ENCODE measurements at places on chromosomes 7 and 10.

DNA sequence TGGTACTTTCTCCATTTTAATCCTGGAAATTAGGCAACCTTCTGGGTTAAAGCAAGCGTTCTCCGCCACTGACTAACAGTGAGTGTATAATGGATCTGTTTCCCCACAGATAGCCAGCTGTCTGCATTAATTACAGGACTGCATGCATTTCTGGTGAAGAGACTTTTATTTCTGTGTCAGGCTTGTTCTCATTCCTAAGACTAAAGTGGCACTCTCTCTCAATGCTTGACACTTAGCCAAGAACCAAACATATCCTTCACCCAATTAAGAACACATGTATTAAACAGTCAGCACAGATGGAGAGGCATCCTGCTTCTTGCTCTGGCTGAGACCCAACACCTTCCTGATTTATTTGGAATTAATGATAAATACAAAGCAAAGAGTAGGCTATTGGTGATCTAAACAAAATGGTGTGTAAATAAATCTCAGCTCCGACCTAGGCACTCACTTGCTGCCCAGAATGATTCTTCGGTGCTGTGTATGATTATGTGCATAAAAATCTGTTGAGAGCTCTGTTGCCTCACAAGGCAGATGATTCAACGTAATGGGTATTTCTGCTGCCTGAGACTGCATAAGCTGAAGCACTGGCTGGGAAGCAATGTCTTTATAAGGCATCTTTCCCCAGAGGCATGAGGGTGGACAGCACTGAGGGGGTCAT lies 16.8 kb downstream of the CALU start:
- no peak for DNase-seq

- no peak for DNase-seq
These were observed 11.3 kb upstream of the STMP1 start for GRCh38 chr7:135650831-135651573.

GRCh38 chr10:102106998-102107397 lies 13.2 kb downstream of the LDB1 start:
- DNase-seq: no peak

- DNase-seq: no peak
These were observed 43.3 kb downstream of the C10orf120 start for GRCh38 chr10:122656308-122656705.

DNA sequence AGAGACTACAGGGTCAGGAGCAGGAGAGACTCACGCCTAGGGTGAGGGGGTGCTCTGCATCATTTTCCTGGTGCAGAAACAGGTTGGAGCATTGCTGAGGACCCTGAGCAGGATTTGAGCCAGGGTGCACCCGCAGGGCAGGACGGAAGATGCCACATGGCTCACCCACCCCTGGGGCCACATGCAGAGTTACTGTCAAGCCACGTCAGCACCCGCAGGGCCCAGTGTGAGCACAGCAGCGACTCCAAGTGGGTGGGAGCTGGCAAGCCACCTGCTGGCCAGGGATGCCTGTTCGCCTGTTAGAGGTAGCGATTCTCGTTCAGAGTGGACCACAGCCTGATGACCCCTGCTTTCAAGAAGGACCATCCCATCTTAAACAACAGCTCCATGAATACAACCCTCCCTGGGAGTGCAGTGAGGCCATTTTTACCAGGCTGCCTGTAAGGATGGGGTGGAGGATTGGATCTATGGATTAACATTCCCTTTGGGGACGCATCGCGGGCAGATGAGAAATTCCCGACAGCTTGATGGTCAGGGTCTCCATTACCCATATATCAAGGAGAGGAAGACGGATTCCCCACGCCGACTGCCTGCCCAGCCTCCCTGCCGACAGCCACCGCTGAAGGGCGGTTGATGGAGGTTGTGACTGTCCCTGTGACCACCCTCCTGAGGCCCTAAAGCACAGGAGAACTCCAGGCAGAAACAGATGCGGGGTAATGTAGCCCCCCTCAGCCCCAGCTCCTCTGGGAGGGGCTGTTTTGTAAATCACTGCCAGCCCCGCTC lies 101.1 kb upstream of the RET start:
- no peak for DNase-seq

- DNase-seq: no peak
These were observed 355.1 kb upstream of the MGMT start for GRCh38 chr10:129111922-129112321.

- no peak for DNase-seq
These were observed at the start of the genes ACTR3C and LRRC61 for GRCh38 chr7:150322833-150323681. Gene ACTR3C (minus strand): TSS chr7:150323545. CDS start chr7:150295296, 28,249 bp downstream. Gene LRRC61 (plus strand): TSS chr7:150323355. CDS start chr7:150336862, 13,507 bp downstream.

DNA sequence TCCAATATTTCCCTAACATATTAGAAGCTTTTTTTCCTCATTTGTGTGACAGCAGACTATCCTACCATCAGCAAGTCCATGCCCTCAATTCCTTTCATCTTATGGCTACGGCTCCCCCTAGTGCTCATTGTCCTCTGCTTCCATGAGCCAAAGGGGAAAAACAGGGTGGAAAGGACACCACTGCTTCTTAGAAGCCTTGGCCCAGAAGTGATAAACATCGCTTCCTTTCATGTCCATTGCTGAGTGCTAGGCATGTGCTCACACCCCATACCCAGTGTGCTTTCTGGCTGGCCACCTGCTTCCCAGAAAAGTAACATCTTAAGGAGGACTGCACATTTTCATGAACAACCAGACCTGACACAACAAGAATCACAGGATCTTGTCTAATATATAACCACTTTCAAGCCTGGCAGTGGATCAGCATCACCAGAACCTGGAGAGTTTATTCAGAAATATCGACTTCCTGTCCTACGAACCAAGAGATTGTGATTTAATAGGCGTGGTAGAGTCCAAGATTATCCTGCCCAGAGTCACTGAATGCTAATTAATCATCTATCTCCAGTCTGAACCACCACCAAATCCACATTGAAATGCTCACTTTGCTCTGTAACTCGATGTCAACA lies 650.5 kb upstream of the SORCS1 start:
- DNase-seq: no peak

GRCh38 chr10:31030800-31031199 lies 865 bp downstream of the ZNF438 start:
- no peak for DNase-seq

DNA sequence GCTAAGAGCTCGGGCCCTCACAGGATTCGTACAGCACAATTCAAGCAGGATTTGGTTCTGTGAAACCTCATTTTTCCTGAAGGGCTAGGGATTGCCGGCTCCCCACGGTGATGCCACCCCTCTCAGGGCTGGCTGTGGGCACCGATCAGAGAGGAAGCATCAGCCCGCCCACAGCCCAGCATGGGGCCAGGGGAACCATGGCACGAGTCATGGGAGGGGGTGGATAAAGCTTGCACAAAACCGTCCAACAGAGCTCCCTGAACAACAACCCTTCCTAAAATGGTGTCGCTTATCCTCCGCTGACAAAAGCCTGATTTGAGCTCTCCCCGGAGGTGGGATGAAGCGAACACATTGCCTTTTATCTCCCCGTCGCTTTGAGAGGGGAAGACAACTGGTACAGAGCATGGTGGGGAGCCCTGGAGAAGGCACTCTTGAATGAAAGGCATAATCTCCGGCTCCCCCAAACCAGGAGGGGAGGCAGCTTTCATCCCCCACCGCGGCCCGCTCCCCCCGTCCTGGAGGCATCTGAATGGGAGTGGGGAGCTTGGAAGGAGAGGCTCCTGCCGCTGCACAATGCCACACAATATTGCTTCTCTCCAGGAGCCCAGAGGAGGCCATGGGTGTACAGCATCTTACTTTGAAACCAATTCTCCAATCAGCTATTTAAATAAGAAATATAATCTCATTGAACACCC lies 144.0 kb downstream of the RPS24 start:
- no peak for DNase-seq

GRCh38 chr10:86654411-86655172 lies at the start of gene OPN4:
Gene OPN4 (plus strand): TSS chr10:86654547. CDS start chr10:86654784, 237 bp downstream.
- no peak for DNase-seq

DNA sequence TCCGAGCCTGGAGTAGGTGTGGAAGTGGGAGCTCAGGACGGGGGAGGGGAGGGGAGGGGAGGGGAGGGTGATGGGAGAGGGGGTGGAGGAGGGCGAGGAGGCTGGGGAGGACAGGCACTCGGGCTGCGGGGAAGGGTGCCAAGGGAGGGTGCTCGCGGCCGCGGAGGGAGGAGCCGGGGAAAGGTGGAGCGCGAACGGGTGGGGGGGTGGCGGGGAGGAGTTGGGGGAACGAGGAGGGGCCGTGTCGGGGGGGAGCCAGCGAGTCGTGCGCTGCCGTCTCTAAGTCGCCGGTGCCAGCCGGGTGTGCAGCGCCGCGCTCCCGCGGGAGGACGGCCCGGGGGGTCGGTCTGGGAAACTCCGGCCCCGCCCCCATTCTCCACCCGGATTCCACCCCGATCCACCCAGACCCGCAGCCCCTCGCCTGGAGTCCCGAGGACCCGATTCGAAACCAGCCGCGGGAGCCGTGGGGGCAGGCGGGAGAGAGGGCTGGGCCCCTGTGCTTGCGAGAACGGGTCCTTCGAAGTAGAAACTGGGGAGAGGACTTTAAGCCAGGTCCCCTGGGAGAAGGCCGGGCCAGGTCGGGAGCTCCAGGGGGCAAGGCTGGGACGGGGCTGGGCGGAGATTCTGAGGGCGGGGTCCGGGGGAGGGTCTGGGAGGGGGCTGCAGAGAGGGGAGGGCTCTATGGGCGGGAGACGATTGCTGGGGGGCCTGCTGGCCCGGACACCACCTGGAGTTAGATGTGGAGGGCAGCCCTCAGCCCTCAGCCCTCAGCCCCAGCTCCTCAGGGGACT lies at the start of gene ZNF467:
TSS of gene ZNF467 (minus strand) at position 143 of the 791 bp plus-strand sequence. CDS start 2,556 bp downstream, outside the sequence.
- no peak for DNase-seq

DNA sequence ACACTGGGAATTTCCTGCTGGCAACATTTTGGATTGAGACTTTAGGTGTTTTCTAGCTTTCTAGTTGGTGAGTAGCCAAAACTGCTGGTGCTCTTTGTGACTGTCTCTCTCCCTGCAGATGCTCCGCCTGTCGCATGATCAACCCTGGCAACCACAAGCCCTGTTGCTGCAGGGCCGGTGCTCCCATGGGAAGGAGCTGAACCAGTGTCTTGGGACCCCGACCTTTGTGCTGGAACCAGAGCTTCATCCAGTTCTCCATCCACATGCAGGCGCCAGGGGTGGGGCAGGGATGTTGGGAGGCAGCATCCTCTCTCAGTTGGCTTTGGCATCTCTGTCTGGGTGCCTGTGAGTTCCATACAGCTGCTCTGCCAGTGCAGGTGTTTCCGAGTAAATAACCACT lies 306.2 kb upstream of the MKI67 start:
- DNase-seq: no peak

DNA sequence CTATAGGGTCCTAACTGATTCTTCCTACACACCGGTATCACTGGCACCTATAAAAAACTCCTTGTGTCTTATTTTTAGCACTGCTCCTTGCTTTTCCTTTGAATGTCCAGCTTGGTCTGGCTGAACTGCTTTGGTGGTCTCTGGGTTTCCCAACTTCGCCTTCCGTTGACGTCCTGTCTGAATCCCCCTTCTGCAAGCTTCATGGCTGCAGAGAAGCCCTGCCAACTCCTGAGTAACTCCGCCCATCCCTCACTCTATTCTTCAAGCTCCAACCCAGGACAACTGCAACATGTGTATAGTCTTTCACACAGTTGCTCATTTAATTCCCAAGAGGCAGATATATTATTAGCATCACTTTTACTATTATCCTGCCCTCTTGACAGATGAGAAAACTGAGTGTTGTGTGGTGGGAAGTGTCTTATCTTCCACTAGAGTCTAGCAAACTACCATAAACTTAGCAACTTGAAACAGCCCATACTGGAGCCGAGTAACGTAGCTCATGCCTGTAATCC lies 40.9 kb downstream of the MTURN start:
- no peak for DNase-seq

GRCh38 chr7:66140924-66141323 lies 26.3 kb downstream of the CRCP start:
- no peak for DNase-seq

DNA sequence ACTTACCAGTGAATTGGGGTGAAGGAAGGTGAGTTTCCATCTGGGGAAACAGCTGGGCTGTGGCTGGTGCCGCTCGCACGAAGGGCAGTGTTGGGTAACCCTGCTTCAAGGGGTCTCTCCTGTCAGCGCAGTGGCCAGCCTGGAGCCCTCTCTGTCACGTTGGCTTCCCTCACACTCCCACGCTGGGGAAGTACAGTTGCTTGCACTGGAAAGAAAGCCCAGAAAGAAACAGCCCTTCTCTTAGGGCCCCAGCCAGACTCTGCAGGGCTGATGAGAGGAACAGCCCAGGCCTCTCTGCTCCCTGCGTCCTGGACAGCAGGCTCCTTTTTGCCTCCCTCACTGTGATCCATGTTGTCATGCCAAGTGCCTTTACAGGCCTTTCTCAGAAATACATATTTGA lies 40.3 kb upstream of the TRIM8 start:
- no peak for DNase-seq

GRCh38 chr7:42833411-42833810 lies 78.5 kb downstream of the C7orf25 start:
- no peak for DNase-seq

DNA sequence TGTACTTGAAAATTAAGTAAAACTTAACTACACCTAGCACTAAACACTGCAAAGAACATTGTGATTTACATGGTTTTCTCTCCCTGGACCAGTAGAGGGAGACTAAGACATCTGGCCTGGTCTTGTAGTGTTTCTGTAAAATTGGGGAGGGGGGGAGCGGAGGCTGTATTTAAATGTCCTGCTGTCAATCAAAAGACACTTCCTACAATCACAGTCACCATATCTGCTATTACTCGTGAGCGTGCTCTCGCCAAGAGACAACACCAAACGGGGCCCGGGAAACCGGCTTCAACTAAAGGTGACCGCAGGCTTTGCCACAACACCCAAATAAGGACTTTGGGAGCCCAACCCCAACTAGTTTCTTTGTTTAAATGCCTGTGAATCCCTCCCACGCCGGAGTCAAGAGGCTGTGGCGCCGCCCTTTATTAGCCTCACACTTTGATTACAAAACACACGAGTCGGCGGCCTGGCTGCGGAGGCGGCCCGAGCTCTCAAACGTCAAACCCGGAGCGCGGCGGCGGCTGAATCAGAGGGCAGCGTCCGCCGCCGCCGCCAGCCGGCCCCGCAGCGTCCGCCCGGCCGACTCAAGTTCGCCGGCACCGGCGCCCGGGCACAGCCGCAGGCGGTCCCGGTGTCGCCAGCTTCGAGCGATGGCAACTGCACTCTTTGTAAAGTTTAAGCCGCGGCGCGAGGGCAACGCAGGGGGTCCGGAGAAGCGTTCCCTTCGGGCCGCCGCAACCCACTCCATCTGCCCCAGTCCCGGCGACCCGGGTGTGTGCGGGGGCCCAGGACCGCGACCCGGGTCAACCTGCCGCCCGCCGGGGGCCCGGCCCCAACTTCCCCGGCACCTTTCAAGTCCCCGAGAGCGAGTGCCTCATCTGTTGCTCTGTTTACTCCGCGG lies 1.3 kb downstream of the KDM7A start:
- DNase-seq: peak; percentile 82

- DNase-seq: no peak
These were observed 14.8 kb upstream of the WNT16 start for GRCh38 chr7:121313793-121314676.

DNA sequence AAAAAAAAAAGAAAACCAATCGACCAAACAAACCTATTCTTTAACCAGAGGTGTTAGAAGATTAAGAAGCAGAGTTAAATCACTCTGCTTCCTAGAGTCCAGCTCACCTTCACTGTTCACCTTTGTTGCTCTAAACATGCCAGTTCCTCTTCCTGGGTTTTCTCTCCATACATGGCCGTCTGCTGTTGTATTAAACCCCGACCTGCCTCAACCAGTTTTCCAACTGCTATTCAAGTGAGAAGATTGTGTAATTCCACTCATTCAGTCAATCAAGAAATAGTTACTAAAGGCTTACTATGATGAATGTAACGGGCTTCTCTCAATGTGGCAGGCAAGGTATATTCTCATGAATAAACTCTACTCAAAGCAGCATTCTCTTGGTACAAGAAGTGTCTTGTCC lies 8.8 kb downstream of the AASS start:
- DNase-seq: no peak

Data from stimulated activated CD4-positive, alpha-beta T cell treated with anti-CD3 and anti-CD28 coated beads, TNF-alpha, amount 100 ng/mL, for 48 hours (primary cell).